ENCODE measurements at places on chromosomes 4 and X.

DNA sequence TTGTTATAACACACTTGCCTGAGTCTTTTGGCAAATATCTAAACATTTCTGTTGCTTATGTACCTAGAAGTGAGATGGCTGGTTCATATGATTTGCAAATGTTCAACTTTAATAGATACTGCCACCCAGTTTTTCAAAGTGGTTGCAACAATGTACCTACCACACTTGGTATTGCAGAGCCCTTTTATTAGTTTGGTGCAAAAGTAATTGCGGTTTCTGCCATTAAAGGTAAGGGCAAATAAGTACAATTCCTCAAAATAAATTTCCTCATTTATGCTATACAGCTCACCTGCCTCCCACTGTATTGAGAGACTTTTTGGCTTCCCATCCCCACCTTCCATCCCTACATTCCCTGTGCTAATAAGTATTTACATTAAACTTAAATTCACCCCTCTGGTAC, 47.7 kb upstream of the COL25A1 start:
- no peak for DNase-seq

GRCh38 chr4:15718959-15719358, 16.1 kb downstream of the BST1 start:
- no peak for DNase-seq

DNA sequence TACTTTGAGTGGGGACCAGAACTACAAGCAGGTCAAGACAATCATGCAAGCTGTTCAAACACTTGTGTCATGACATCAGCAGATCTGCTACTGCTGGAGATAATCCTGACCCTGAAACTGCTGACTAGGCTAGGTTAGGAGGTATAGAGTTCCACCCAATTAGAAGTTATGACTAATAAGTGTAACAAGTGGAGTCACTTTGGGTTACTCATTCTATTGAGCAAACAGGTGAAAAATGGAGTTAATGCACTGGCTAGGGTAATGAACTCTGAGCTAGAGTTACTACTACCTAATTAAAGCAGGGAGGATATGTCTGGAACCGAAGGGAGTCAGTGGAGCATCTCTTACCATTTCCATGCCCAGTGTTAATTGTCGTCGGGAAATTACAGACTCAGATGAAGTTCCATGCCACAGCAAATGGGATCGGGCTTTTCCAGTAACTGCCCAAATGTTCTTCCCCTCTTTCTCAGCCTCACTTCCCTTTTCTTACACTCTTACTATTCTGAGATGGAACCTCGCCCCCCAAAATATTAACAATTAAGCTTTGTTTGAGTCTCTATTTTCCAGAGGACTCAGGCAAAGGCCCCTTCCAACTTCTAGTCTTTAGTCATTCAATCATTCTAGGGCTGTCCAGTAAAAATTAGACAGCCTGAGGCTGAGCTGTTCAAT, 19.8 kb upstream of the MANBA start:
- DNase-seq = no peak

- peak; percentile 2 for DNase-seq
Measured at GRCh38 chr4:142840516-142841123, 5.5 kb downstream of the INPP4B start.

GRCh38 chrX:9337046-9337445, 127.8 kb upstream of the TBL1X start:
- DNase-seq = peak; percentile 74

DNA sequence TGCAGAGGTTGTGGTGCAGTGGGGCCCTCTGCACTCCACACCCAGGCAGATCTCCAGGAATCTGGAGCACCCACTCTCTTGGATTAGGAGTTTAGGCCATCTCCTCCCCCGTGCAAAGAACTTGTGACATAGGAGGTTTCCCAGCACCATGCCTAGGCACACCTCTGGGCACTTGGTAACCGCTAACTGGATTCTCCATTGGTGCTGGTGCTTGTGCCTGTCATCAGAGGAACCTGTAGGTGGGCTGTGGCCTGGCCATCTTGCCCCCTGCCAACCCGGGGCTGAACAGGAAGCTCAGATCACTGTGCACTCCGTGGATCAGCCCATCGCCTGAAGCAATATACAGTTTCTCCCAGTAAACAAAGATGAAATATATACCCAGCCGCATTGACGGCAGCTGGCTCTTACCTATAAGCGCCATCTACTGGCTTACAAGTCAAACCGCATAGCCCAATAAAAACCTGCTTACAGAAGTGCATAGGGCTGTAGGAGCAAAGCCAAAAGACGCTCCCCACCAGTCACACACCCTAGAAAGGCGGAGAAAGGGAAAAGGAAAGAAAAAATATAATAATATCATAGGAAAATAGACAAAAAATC, 19.1 kb upstream of the TEX13B start:
- peak; percentile 68 for DNase-seq

DNA sequence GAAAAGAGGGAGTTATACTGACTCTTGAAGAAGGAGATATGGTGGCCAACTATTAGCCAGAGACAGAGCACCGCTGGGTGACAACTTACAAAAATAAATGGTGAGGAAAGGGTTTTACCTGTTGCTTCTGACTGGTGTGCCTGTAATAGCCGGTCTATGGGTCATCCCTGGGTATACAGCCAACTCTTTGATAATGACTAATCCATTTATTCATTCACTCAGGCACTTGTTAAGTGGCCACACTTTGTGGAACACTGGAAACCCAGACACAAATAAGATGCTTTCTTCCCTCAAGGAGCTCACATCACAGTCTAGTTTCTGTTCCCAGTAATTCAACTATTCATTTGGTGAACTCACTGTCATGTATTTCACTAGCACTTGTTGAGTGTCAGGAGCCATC, 13.2 kb upstream of the CAPN6 start:
- DNase-seq = no peak

GRCh38 chr4:82145850-82146249, 227.9 kb downstream of the HNRNPD start:
- DNase-seq = no peak

GRCh38 chr4:62449538-62449937, 1249.4 kb downstream of the ADGRL3 start:
- DNase-seq = no peak

DNA sequence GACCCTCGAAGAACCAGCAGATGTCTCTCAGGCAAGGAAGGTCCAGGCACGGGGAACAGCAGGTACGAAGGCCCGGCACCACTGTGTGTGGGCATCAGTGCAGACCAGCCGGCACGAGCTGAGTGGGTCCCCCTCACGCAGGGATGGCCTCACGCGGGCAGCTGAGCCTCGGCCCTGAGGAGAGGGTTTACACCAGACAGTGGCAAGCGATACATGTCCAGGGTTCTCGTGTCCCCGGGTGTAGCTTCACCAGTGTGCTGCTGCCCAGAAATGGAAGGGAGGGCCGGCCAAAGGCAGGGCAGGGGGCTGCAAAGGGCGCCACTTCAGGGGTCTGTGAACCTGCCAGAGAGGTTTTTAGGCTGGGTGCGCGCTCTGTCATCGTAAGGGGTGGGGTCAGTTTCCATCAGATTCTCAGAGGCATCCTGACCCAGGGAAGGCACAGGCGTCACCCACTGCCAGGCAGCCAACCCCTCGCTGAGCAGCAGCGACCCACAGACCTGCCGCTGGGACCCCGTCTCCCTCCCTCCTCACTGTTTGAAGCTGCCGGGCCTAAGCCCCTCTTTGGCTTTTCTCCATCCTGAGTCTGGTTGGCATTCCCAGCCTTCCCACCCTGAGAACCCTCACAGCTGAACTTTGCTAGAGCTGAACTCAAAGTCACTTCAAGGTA, 107.0 kb downstream of the CPZ start:
- DNase-seq = no peak

DNA sequence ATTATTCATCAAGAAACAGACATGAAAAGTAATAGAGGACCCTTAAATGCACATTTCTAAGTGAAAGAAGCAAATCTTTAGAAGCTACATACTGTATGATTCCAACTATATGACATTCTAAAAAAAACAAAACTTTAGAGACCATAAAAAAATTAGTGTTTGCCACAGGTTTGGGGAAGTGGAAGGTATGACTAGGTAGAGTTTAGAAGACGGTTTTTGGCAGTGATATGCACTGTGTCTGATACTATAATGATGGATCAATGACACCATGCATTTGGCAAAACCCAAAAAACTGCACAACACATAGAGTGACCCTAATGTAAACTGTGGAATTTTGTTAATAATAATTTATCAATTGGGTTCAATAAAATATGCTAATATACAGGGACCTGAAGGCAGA, 54.5 kb downstream of the LCORL start:
- no peak for DNase-seq

Measured in NCI-H1694 treated with DMSO at 0.1 percent for 48 hours (cell line).